ENCODE measurements at places on chromosomes 13 and 19.

- DNase-seq: no peak
Measured at GRCh38 chr13:83577183-83577582, 305.1 kb downstream of the SLITRK1 start.

GRCh38 chr19:47503826-47504150, 11.1 kb downstream of the NAPA start:
- no peak for DNase-seq

GRCh38 chr13:79306650-79307049, 99.4 kb downstream of the RBM26 start:
- no peak for DNase-seq

- DNase-seq: no peak
Measured at GRCh38 chr13:60716313-60716712, 319.3 kb downstream of the TDRD3 start.

- no peak for DNase-seq
Measured at GRCh38 chr13:59962343-59962742, 201.4 kb downstream of the DIAPH3 start.

GRCh38 chr19:1618157-1619093, 13.2 kb upstream of the UQCR11 start:
- DNase-seq: peak; percentile 47

- DNase-seq: peak; percentile 80
Measured at GRCh38 chr19:49097453-49098288, 12.4 kb downstream of the SNRNP70 start.

DNA sequence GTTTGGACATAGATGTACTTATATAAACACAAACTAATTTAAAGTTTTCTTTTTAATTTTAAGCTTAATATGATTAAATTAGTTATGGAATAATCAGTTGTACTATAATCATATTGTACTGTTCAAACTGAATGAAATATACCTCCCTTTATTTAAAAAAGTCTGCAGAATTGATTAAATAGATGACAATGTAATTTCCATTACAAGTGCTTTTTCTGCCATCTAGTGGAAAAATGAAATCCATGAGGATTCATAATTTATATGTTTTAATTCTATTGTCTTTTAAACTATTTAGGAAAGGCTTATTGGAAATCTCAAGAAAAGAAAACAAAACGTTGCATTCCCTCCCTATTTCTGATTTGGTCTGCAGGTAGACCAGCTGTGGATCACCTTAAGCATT, 30.9 kb downstream of the MZT1 start:
- DNase-seq: no peak

DNA sequence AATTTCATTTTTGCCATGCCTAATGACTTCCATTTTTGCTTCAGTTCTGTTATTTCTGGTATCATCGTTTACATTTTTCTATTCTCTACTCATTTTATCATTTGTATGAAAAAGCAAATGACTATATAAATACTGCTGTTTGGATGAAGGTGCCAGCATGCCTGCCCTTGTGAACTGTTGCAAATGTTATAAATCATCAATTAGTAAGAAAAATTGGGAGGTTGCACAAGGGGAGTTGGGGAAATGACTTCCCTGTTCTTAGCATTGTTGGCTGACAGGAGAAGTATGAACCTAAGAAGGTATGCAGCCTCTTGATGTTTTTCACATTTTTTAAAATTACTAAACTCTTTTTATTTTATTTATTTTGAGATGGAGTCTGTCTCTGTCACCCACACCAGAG, 15.1 kb downstream of the SAFB start:
- no peak for DNase-seq

GRCh38 chr19:30036154-30037129, 94.4 kb downstream of the URI1 start:
- no peak for DNase-seq

DNA sequence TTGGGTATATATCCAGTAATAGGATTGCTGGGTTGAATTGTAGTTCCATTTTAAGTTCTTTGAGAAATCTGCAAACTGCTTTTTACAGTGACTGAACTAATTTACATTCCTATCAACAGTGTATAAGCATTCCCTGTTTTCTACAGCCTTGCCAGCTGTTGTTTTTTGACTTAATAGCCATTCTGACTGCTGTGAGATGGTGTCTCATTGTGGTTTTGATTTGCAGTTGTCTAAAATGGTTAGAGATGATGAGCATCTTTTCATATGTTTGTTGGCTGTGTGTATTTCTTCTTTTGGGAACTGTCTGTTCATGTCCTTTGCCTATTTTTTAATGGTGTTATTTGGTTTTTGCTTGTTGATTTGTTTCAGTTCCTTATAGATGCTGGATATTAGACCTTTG, 4.0 kb upstream of the ZNF222 start:
- no peak for DNase-seq

GRCh38 chr13:99859178-99860177, 112.1 kb downstream of the ZIC5 start:
- peak; percentile 87 for DNase-seq

DNA sequence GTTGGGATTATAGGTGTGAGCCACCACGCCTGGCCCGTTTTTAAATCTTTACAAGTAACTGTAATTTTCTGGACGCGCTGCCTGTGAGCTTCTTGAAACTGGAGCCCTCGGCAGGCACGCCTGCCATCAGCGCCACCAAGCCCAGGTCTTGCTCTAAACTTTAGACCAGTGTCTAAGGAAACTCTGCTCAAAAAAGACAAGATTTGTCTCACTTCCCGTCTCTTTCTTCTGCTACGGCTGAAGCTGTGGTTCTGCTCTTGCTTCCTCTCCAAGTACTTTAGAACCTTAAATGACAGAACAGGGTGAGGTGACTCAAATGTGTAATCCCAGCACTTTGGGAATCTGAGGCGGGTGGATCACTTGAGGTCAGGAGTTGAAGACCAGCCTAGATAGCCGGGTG, 24.9 kb downstream of the RCN3 start:
- DNase-seq: peak; percentile 37

DNA sequence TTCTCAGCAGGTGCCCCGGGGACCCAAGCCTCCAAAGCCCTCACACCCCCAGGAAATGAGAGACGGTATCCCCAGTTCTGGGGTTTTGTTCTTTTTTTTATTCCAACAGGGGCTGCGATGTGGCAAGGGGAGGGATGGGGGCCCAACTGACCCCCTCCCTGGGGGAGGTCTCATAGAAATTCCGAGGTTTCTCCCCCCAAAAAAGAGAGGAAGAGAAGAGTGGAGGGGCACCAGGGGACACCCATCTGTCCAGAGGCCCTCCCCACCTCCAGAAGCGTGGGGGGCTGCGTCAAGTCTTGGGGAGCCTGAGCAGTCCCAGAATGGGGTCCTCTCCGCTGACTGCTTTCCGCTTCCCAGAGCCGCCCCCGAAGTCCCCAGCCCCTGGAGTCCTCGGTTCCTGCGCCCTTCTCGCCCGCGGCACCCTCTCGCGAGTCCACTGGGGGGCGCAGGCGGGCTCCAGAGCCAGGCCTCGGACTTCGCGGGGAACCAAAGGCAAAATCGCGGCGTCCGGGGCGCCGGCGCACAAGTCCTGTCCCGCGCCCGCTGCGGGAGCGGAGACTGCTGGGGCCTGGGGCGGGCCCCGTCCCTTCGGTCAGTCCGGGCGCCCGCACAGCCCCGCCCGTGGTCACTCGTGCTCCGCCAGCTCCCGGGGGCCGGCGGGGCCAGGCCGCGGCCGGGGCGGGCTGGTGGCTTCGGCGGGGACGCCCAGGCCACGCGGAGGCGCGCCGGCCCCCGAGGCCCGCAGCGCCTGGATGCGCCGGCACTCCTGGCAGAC, 4.4 kb upstream of the ATP1A3 start:
- peak; percentile 69 for DNase-seq

GRCh38 chr19:33333642-33334041, 31.3 kb upstream of the CEBPA start:
- DNase-seq: no peak

DNA sequence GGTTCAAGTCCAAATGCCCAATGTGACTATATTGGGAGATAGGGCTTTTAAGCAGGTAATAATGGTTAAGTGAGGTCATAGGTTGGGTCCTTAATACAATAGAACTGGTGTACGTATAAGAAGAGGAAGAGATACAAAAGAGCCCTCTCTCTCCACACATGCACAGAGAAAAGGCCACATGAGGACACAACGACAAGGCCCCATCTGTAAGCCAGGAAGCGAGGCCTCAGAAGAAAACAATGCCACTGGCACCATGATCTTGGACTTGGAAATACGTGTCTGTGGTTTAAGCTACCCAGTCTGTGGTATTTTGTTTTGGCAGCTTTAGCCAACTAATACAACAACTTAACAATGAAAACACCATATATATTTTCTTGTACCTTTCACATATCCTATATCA, 23.4 kb upstream of the RFC3 start:
- no peak for DNase-seq

- DNase-seq: no peak
Measured at GRCh38 chr13:104632736-104633135, 1566.5 kb upstream of the SLC10A2 start.

DNA sequence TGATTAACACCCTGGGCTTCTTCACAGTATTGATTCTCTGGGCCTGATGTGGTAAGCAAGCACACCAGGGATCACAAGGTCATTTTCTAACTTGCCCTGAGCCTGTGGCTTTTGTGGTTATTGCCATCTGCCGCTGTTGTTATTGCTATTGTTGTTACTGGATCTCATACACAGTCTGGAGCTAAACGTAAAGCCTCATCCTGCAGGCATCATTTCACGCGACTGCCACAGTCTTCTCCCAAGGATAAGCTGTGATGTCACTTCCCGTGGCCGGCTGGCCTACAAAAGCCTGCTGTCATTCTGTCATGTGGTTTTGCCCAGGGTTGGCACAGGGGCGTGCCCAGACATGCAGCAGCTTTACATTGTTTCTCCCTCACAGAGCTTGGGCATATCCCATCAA, 154.0 kb upstream of the GPR12 start:
- peak; percentile 6 for DNase-seq

GRCh38 chr13:31029102-31029501, 96.6 kb downstream of the TEX26 start:
- no peak for DNase-seq

DNA sequence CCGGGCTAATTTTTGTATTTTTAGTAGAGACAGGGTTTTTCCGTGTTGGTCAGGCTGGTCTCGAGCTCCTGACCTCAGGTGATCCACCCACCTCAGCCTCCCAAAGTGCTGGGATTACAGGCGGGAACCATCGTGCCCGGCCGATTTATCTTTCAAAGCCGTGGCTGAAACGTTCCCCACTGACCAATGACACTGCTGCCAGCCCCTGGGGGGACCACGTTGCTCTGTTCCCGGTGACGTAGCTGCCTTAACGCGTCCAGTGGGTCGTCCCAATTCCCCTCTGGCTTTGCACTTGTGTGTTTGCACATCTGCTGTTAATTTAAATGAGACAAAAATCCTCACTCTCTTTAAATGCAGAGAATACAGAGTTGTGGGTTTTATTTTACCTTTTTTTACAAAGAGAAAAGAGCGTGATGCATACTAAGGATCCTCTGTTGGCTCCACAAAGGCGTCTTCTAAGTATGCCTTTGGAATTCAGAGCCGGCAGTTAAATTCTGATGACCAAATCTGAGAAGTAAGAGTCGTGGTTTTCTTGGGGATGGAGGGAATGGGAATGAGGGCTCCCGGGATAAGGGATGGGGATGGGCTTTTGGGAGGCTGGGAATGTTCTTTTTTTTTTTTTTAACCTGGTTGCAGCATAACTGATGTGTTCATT, 18.6 kb upstream of the LMTK3 start:
- DNase-seq: no peak

DNA sequence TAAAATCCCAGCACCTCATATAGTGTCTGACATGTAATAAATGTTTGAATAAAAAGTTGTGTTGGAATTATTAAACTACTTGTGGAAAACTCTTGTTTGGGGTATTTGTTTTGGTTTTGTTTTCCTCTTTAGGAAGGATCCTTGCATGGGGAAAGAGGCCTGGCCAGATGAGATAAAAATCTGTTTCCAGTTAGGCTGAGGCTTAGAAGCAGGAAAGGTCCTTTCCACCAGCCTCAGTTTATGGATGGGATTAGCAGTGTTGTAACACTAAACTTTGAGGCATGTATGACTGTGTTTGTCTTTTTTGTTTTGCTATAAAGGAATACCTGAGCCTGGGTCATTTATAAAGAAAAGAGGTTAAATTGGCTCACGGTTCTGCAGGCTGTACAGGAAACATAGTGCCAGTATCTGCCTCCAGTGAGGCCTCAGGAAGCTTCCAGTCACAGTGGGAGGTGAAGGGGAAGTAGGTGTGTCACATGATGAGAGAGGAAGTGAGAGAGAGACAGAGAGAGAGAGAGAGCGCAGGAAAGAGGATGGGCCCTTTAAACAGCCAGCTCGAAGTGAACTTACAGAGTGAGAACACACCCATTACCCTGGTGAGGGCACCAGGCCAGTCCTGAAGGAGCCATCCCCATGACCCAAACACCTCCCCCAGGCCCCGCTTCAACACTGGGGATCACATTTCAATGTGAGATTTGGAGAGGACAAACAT, 21.6 kb downstream of the SPATA13 start:
- DNase-seq: no peak

DNA sequence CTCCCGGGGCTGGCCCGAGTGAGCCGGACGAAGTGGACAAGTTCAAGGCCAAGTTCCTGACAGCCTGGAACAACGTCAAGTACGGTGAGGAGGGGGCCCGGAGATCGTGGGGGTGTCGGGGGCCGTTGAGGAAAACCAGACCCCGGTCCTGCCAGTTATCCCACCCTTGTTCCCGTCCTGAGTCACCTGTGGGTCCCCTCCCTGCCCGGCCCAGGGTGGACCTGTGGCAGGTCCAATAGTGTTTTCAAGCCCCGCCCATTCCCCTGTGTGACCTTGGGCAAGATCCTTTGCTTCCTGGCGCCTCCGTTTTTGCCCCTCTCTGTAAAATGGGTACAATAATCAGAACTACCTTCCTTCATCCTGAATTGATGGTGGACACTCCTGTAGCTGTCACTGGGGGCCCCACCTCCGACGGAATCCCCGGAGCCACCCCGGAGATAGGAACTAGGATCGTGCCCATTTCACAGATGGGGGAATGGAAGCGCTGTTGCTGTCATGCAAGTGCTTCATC, 593 bp downstream of the ATG4D start:
- DNase-seq: no peak

- peak; percentile 38 for DNase-seq
Measured at GRCh38 chr19:6738787-6739389, 592 bp upstream of the TRIP10 start.

DNA sequence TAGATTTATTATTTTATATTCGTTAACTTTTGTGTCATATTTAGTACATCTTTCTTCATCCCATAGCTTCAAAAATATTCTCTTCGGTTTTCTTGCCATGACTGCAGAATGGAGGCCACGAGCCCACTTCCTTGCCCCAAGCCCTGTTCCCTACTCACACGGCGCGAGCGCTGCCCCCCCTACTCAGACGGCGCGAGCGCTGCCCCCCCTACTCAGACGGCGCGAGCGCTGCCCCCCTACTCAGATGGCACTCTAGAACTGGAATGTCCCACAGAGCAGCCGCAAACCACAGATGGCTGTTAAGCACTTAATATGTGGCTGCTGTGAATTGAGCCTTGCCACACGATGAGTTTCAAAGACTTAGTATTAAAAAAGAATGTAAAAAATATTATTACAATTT, 102.2 kb upstream of the PEG3 start:
- no peak for DNase-seq

DNA sequence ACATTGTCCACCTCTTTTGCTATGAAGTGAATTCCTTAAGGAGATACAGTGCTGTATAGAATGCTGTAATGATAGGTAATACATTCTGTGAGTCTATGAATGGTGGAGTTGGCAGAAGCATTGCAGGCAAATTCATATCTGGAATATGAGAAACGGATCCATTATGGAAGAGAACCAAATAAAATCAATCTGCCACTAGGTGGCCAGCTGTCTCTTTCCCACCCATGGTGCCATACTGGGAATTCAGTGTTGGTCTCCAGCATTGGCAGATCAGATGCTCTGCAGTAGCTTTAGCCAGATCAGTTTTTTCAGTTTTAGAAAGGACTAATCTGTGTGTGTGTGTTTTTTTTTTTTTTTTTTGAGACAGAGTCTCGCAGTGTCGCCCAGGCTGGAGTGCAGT, 27.6 kb downstream of the DNAJC3 start:
- no peak for DNase-seq

GRCh38 chr19:24054044-24054935, 32.7 kb upstream of the ZNF254 start:
- DNase-seq: peak; percentile 23

All from activated CD4-positive, alpha-beta T cell treated with anti-CD3 and anti-CD28 coated beads for 48 hours (primary cell).